ENCODE measurements at places on chromosomes 11 and 22. TPM values are rescaled to one million over a fixed set of nuclear protein-coding genes. Genes with fewer than 3 reads are reported as not detected.

DNA sequence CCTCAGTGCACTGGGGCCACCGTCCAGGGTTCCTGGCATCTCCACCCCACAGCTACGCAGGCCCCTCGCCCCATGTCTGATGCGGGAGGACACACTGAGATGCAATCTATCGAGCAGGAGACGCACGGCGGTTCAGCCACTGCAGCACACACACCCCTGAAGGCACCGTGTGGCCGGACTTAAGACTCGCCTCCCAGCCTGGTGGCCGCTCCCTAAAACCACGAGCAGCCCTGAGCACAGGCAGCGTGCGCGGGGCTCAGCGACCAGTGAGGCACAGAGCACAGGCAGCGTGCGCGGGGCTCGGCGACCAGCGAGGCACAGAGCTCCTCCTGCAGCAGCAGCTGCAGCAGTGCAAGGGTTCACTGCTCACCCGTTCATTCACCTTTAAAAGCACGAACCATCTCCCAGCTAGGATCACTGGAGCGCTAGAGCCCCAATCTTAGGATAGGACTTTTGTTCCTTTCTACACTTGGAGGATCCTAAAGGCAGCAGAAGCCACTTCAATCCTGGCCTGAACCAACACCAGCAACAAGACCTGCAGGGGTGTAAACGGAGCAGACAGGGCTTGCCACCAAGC lies 31.4 kb downstream of the TOLLIP start:
- no peak for DNase-seq

- no peak for DNase-seq
Measured at GRCh38 chr11:58641341-58641740, 18.9 kb downstream of the CNTF start.

GRCh38 chr22:41935015-41935351 lies 8.4 kb upstream of the TNFRSF13C start:
- no peak for DNase-seq

DNA sequence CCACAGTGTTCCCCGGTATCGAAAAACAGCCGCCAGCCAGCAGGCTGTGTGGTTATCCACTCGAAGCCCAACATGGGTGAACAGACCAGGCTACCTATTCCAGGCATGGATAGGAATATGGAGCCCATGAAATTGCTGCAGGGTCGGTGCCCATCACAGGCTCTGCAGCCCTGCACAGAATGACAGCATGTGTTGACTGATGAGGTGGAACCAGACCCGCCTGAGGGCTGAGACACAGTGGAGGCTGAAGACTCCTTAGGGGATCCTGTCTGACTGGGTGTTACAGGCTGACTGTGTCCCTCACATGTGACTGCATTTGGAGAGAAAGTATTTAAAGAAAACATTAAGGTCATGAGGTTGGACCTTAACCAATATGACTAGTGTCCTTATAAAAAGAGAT lies 6.2 kb upstream of the YPEL1 start:
- no peak for DNase-seq

DNA sequence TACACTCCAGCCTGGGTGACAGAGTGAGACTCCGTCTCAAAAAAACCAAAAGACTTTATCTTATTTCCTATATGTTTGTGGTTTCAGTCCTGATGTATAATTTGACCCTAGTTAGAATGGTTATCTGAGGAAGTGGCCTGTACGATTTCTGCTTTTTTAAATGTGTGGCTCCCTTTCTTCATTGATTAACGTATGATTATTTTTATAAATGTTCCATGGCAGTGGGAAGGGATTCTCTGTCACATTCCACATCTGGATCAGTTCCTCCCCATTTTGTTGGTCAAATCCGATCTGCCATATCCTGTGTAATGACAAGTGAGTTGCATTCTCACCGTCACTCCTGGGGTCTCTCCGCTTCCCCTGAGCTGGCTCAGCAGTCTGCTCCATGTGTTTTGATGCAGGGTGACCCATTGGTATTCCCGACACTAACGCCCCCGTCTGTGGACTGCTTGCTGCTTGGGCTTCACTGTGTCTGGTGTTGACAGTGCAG lies 20.3 kb downstream of the NEAT1 start:
- DNase-seq = no peak

DNA sequence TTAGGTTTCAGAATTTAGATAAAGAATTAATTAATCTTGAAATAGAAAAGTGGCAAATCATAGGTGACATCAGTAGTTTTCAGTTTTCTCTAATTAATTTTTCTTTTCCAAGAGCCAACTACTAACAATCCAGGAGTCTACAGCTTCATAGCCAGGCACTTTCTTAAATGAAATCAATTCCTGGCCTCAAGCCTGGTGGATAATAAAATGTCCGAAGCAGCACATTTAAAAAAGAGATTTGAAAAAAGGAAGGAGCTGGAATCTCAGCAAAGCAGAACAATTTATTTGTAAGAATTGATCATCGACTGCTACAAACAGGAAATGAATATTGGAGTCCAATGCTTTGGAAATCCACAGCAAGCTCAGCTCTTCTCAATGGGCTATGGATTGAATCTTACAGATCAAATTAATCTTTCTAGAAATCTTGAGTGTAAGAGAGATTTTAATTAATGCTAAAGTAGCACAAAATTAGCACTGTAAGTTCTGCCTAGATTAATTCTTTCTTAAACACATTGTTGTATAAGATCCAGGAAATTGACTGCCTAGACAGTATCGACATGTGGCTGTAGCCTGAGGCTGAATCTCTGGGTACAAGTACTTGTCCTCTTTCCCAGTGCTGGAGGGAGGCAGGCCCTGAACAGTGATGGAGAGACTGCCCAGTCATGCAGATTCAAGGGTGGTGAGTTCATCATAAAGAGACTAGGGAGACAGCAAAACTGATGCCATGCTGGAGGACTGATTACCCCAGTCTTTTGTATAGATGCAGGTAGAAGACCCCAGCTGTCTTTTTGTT lies 167.8 kb upstream of the POU2AF2 start:
- DNase-seq = no peak

The TH gene
- 0.21 TPM for polyA plus RNA-seq

The PGA3 gene
- polyA plus RNA-seq = 0.13 TPM

The MRPL49 gene
- 41.1 TPM for polyA plus RNA-seq

DNA sequence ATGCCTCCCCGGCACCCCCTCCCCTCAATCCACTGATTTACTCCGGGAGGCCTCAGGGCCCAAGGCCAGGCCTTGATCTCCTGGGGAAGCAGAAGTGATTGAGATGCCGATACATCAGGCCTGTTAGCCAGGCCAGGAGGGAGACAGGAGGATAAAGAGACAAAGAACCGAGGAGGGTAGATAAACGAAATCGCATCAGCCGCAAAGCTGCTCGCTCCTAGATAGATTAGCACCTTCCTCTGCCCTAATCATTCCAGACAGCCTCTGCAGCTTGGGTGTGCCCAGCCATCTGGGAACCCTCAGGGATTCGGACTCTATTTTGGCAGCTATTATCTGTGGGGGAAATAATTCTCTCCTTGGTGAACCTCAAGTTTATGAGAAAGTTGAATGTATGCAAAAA lies 121.2 kb downstream of the ABTB2 start:
- DNase-seq = no peak

GRCh38 chr22:28207281-28208030 lies 288.4 kb upstream of the PITPNB start:
- DNase-seq = no peak

DNA sequence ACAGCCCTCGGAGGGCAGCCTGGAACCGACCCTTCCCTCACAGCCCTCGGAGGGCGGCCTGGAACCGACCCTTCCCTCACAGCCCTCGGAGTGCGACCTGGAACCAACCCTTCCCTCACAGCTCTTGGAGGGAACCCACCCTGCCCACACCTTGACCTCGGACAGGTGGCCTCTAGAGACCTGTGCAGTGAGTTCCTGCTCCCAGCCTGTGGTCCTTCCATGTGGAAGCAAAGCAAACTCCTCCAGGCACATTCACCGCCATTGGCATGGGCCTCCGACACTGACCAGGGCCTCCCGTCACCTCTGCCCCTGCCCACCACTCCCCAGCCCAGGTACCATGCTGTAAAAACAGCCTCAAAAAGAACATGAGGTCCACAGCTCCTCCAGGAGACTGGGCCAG lies 272.1 kb downstream of the BRD1 start:
- DNase-seq = no peak

The NRIP3 gene
- polyA plus RNA-seq = 2.4 TPM

All from right lung (tissue), 10 donors.